ENCODE measurements at places on chromosomes 13 and 19.

DNA sequence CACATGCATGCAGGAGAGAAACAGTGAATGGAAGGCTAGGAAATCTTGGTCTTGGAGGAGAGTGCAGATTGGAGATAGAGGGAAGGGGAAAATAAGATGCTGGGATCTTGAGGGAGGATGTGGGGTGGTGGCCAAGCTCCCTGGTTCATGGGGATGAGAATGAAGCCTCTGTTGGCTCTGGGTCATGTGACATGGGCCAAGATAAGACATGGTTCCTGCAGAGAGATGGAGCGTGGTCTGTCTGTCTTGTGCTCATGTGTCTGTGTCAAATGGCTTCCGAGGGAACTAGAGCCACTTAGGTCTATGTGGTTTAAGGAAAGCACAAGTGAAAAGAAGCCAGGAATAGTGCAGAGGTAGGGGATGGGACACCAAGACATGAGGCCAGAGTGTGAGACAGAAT, 30.8 kb upstream of the FFAR2 start:
- no peak for DNase-seq

DNA sequence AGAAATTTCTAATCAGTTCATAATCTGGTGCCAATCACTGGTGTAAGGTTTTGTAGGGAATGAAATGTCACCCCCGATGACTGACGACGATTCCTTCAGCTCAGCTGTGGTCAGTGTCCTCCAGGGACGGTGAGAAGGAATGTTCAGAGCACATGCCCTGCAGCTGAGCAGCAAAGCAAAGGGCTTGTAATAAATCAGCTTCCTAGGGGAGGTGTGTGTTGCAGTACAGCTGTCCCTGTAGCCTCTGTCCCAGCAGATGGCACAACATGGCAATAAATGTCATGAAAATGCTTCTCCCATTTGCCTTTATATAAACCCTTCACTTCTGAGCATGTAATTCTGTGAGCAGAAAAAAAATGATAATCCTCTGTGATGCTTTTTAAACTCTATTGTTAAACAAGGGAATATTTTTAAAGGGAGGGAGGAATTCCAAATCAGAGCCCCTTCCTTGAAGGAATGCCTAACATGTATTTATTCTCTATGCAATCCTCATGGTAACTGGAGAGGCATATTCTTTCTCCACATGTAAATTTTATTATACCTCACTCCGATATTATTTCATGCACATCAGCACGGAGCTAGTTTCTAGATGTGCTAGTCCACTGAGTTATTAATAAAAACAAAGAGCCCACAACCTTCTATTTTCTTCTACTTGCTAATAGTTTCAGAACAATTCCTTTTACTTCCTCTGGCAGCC, 102.5 kb downstream of the FAM216B start:
- DNase-seq, result peak; percentile 68

GRCh38 chr19:55276720-55277430, 3.0 kb downstream of the HSPBP1 start:
- no peak for DNase-seq

DNA sequence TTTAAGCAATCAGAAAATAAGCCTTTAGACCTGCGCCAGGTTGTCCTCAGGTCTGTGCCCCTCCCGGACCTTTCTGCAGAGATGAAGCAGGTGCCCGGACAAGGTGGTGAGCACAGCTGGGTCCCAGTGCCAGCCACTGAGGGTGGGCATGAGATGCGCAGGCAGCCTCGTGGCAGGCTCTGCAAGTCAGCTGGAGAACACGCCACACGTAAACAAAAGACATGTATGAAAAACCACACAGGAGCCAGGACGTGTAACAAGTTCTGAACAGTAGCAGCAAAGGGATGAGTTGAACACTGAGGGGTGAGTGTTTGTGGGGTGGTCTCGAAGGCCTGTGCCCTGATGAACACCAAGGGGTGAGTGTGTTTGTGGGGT, 68.8 kb upstream of the MCF2L start:
- DNase-seq, result no peak

DNA sequence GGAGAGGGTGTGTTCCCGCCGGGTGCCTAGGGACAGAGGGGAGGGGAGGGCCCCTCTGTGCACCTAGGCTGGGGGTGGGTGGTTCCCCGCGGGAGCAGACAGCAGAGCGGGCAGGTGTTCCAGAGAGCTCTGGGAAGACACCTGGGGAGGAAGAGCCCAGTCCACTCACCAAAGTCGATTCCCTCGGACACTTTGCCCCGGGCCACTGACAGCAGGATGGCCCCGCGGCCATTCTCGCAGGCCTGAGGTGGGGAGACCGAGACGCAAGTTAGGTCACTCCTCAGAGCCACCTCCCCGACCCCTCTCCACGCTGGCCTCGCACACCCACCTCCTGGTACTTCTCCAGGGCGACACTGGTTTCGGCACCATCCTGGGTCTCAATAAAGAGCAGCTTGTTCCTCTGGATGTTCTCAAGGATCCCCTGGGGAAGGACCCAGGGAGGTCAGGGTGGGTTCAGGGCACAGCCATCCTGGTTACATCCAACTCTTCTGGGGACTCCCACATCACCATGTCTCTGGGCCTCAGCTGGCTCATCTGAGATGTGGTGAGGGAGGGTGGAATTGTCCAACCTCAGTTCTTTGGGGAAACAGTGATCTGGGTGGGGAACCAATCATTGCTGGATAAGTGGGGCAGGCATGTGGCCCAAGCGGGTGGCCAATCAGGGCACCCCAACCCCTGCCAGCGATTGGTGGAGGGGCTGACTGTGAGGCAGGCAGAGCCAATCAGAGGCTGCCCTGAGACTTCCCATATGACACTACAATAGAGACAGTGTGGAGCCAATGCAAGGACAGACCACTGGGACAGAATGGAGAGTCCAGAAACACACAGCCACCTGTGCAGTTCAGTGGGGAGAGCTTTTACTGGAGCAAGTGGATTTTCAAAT, 12.6 kb downstream of the KLC3 start:
- DNase-seq, result no peak

DNA sequence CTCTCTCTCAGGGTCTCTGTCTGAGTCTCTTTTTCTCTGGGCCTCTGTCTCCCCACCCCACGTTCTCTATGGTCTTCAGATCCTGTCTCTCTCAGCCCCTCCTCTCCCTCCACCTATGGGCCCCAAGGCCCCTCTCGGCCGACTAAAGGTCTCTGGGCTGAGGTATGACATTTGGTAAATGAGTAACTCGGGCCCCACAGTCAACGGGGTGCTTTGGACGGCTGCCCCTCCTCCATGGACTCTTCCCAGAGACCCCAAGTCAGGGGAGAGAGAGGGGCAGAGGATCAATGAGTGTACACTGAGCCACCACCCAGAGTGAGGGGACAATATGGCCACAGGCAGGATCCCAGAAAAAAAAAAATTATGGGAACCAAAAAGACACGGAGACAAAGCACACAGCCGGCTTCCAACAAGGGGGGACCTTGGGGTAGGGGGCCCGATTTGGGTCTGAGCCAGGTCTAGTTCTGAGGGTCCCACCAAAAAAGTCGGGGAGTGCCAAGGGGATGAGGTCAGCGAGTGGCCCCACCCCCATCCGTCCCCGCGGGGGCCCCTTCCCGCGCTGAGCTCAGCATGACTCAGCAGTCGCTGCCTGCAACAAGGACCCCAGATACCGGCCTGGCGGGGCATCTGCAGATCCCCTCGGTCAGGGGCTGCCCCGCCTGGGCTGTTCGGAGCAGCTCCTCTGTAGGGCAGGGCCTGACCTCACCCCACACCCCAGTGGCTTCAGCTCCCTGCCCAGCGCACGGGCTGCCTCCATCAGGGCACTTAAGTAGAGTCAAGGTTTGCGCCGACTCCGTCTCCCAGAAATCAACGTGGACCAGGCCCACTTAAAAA, 1.5 kb upstream of the FTL start:
- peak; percentile 89 for DNase-seq

DNA sequence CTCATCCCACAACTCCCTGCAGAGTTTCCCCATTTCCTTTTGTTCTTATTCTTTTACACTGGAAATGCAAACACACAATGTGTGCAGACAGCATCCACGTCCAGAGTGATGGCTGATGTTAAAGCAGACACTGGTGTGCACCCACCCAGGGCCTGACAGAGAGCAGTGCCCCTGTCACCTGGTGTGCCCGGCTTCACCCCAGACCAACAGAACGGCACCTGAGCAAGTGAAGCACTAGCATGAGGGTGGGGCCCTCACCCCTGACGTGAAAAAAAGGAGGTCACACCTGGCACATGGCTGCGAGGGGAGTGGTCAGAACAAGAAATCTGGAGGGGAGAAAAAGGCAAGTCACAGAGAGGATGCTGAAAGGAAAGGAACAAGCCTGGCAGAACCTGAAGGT, 12.3 kb downstream of the ZNF575 start:
- DNase-seq, result no peak

DNA sequence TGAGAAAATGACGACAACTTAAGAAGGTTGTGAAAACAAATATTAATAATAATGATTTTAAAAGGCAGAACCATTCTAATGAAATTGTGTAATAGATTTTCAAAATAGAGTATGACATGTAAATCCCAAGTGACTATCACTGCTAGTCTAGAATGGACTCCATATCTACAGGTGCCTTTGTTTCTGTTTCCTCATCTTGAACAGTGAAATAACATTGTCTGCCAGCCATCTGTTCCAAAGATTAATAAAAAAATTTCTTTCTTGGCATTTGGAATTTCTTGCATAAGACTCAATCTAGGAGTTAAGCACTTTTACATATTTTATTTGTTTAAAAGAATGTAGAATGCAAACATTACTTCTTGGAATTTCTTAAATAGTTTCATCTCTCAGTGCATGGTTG, 520.1 kb upstream of the ARGLU1 start:
- no peak for DNase-seq

DNA sequence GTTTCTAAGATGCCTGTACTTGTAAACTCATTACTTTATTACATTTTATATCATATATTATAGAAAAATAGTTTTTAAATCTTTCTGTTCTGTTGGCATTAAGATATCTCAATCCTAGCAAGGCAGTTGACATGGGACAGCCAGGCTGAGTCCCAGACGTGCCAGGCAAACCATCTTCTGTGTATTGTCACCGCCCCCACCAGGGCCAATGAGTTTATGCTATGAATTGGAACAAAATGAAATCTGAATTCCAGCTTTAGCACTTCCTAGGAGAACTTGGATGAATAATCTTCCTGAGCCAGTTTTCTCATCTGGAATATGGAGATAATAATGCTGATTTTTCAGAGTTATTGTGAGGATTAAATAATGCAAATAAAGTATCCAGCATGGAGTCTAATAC, 79.9 kb upstream of the GSX1 start:
- DNase-seq, result peak; percentile 16

DNA sequence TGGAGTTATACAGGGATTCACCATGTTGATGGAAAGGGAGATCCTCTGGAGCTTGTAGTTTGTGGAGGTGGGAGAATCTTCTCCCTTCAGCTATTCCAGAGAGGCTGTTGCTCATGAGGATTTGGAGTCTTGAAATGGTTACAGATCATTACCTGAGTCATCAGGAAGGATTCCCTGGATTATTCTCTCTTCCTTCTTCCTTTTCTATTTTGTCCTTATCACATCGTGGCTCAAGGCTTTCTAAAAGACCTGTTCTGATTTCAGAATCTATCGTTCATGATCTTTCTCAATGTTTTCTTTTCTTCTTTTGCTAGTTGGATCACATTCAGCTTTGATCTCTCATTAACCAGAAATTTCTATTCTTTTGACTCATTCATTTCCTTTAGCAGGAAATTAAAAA, 196.0 kb downstream of the KLF5 start:
- DNase-seq, result peak; percentile 68

Data from kidney tubule cell (primary cell).